ENCODE measurements at places on chromosomes 5 and 9.

DNA sequence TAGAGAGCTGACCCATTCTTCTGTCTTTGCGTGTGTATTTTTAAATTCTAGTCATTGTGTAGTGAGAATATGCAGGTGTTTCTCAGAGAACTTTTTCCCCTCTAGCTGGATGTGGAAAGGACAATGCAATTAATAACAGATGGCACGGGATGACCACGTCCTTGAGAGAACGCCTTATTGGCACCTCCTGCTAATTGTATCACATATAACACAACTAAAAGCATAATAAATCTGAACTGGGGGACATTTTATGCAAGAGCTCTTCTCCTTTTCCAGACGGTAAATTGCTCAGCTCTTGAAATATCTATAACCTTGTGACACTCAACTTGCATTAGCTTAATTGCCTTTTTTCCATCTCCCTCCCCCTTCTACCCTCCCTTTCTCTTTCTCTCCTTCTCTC, 62.9 kb upstream of the IZUMO3 start:
- DNase-seq, result no peak

GRCh38 chr9:21096901-21097255, 19.1 kb upstream of the IFNB1 start:
- DNase-seq, result no peak

DNA sequence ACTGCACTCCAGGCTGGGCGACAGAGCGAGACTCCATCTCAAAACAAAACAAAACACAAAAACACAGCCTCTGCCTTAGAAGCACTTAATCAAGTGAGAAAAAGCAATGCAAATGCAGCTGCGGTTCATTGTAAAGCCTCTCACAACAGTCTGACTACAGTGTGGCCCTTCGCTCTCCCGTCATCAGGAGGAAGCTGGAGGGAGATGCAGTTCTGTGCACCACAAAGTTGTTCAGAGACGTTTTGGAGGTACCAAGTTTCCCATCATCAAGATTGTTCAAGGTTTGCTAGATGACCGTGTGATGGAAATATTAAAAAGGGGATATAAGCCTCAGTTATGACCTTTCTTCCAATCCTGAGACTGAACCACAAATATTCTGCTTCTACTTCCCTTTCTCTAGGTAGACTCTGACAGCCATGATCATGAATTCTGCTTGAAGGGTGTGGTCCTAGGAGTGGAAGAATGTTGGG, 40.9 kb downstream of the SEC61B start:
- no peak for DNase-seq

DNA sequence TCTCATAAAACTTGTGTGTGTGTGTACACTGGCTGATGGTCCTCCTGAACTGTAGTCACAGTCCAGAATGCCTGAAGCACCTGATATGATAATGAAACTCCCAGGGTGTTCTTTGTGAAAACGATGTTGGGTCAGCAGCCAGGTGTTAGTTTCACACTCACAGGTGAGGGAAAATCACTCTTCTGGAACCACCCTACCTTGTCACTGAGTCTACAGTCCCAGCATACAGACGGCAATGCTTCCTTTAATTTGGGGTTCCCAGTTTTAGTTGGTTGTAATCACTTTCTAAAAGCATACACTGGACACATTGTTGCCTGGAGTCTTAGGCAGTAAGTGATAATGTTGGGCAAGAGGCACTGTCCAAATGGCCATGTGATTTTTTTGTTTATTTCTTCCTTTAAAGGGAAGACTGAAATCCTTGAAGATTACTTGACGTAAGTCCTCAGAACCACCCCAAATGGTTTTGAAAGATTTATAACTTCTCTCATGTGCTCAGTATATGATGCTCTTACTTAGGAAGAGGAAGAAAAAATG, 18.2 kb upstream of the MGAT1 start:
- no peak for DNase-seq

- DNase-seq, result peak; percentile 7
Measured at GRCh38 chr5:44388321-44389089, 715 bp downstream of the FGF10 start.

GRCh38 chr5:77431286-77431685, 60.8 kb downstream of the WDR41 start:
- DNase-seq, result peak; percentile 78

GRCh38 chr5:43608406-43608805, 5.4 kb downstream of the NNT start:
- DNase-seq, result no peak

DNA sequence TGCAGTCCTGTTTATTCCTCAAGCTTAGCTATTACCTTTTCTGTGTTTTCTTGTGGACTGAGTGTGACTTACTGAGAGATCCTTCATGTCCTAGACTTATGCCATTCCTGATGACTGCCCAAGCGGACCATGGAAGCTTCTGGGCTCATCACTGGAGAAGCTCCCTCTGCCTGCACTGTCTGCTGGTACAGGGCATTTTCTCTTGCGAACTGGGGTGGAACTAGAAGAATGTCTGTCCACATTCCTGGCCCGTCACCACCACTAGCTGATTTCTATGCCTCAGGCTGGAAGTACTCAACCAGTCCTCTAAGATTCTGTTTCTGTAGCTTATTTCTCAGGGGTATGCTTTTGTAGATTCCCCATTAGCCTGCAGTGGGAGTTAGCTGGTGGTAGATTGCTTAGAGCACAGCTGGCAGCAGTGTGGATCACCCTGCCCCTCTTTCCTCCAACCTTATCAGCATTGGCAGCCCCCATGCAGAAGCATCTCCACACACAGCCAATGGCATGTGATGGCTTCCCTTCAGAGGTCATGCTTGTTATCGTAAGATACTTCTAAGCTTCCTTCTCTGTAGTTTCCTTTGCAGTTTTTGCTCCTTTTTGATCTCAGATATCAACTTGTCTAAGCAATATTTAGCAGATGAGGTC, 12.4 kb downstream of the SLC36A1 start:
- peak; percentile 25 for DNase-seq

DNA sequence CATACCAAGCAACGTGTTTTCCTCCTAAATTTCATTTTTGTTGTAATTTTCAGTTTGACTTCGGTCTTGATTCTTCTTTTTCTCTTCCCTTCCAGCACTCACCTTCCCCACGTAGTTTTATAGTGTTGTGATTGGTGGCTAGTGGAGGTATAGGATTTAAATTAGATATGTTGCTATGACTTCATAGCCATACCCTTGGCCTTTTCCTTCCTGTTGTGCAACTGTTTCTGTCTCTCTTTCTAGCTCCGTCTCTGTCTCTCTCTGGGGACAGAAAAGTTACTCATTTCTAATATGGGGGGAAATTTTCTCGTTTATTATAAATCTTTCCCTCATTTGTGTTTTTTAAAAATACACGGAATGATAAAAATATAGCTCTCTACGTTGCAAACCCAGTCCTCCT, 20.6 kb upstream of the C5orf24 start:
- DNase-seq, result no peak

GRCh38 chr5:37882636-37883035, 42.8 kb upstream of the GDNF start:
- DNase-seq, result no peak

- DNase-seq, result no peak
Measured at GRCh38 chr5:98827588-98828284, 54.3 kb downstream of the RGMB start.

DNA sequence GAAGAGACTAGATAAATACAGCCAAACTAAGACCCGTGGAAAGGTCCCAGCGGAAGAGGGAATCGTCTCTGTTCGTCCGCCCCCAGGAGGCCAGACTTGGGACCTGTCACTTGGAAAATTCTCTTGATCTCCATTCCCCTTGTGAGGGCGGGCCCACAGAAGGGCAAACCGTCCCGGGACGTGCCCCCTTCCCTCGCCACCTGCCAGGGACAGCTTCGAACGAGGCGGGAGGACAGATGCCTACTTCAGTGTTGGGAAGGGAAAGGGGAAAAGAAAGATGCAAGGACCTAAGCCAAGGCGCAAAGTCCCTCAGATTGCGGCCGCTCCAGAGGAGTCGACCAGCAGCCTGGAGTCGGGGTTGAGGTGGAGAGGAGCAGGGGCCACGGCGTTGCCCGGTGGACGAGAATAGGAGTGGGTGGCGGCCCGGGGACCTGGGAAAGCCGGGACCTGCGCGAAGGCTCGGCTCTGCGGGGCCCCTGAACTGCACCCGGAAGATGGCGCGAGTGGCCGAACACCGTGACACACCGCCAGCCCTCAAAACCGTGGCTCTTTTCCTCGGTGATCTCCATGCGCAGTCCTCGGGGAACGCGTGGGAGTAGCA, 4.4 kb upstream of the EBF1 start:
- DNase-seq, result peak; percentile 57

DNA sequence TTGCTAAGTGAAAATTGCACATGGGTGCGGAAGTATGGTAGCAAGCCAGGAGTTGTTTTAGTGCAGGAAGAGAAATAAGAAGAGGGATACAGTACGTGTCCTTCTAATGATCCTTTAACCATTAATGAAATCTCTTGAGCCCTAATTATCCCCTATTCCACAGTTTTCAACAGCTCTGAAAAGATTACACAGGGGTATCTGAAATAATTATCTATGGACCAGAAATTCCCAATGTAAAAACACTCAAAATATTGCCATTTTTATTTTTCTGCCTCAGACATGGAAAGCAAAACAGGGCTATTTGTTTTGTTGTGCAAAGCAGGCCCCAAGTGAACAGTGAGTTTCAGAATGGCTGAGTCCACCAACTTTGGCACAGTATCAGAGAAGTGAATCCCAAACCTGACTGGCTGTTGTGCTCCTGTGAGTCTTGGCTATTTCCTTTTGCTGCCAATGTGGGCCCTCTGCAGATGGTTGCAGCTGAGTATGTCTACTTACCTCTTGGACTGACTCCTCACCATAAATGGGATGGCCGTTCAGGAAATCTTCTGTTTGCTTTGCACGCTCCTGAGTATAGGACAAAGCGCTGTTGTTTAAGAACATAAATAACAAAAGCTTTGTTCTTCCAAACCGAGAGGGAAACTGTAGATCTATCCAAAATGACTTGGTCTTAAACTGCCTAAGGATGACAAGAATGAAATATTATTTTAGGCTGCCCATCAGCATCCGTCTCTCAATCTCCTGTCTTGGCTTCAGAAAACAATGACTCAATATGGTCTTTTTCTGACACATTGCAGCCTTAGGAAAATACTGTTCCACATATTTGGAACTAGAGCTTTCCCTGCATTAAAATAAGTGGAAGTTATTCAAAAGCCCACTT, 204.1 kb downstream of the DEPDC1B start:
- peak; percentile 21 for DNase-seq

DNA sequence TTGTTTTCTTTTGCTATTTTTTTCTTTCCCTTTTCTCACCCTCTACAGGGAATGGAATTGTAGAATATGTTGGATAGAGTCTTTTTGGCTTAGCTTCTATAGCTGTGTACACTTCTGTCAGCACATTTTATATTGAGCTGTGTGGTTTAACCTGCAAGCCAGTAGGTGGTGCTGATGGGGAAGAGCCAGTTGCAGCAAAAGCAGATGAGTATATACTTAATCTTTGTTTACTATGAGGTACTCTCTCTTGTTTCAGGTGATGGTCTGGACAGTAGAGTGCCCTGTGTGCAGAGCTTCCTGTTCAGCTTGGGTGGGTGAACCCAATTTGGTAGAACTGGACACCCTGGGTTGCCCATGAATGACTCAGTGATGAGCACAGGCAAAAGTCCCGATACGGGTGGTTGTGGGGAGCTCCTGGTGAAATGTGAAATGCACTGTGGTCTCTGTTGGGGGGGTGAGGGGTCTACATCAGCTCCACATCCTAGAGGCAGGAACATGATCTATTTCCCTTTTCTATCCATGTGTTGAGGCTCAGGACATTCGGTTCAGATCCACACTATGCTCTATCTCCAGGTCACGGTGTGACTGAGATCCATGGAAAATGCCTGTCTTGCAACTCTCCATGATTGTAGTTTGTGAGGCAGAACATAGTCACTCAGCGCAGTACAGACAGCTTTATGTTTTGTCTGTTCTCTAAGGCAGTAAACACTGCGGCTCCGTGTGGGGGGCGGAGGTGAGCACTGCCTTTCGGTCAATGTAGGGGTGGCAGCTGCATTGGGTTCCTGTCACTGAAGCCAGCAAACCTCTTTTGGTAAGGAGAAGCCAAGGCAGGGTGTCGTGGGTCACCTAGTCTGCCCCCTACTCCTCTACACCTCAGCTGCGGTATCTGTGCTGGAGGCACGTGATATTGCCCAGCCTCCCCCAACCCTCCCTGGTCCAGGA, 353.2 kb downstream of the PRR16 start:
- peak; percentile 33 for DNase-seq

- peak; percentile 10 for DNase-seq
Measured at GRCh38 chr9:79057576-79057975, 514.2 kb upstream of the TLE4 start.

DNA sequence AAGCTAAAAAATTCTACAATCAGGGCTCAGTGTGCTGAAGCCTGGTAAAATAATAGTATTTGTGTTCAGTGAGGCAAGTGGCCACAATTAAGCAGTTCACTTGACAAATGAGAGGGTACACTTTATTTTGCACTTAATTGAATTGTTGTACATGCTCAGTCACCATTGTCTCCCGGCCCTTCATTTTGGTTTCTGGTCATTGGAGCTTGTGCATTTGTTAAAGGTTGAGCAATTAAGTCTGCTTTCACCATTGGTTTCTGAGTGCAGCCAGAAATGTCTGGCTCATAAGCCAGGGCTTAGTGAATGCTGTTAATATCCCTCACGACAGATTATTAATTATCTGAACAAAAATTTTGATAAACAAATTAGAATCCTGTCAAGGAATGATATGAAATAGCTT, 89.6 kb downstream of the PRDM6 start:
- no peak for DNase-seq

GRCh38 chr5:150305095-150305494, 2.4 kb upstream of the ARSI start:
- no peak for DNase-seq

DNA sequence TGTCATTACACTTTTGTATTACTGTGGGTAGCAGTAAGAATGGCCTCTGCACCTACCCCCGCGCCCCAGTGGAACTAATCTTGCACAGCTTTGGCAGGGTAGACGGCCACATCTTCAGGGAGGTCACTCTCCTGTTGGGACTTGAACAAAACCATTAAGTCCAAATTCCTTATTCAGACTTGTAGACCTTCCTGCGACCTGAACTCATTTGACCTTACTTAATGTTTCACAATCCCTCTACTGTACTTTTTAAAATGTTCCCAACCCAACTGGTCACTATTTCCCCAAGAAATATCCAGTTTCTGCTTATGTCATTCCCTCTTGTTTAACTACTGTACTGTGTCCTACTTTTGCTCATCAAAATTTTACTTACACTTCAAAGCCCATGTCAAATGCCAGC, 5.3 kb upstream of the FAM120AOS start:
- DNase-seq, result no peak

DNA sequence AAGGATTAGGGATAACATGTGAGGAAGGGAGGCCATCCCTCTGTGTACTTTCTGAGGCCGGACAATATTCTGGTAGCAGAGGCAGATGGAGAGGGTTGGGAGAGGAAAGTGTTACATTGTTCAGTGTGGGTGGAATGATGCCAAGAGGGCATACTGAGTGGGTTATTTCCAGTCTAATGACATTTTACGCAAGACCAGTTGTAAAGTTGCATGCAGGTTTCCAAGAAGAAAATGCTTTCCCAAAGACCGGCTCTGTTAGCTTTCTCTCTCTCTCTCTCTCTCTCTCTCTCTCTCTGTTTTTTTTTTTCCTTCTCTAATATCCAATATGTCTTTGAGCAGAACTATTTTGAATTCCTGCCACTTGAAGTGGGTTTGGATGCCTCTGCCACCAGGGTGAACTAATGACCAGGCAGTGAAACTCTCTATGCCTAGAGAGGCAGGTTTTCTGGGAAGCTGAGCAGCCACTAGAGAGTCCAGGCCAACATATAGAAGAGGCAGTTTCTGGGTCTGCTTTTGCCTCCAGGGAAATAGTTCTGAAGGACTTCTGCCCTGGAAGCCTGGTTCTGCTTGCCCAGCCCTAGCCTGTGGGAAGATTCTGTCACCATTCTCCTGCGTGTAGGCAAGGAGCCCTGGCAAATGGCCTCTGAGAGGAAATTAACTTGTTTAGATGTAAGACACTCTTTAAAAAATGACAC, 24.4 kb upstream of the ZNF366 start:
- DNase-seq, result no peak

All from fibroblast of upper back skin (primary cell).